ENCODE measurements at places on chromosomes 3 and 15.
A peak's percentile ranks its signal among the peaks of the same experiment; 100 is the strongest.

DNA sequence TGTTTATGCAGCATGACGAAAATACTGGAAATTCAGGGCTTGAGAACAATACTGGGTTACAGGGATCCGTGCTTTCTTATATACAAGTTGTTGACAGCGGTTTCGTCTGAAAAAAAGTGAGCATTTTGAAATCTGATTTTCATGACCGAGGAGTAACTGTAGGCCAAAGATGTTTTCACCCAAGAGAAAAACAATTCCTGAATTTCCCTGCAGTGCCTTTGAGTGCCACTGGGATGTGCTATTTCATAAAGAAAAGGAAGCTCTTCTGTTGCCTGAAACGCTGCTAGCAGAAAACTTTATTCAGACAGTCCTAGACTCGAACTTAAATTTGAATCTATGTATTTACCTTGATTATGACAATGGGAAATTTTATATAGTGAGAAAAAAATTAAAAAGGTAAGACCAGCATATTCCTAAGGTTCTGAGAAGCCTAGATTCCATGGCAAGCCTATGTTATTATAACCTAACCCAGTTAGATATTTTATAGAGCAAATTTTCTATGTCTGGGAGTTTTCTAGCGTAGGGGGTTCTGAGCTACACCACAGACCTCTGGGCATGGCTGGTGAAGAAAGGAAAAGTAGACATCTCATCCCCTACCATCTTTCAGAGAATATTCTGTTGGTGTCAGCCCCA is 30.2 kb downstream of the KCNAB1 start:
- peak; percentile 59 for DNase-seq

GRCh38 chr3:5056111-5056391 is 66.0 kb upstream of the ARL8B start:
- no peak for DNase-seq

GRCh38 chr3:157081626-157082210 is 78.2 kb downstream of the CCNL1 start:
- DNase-seq, result peak; percentile 76

- DNase-seq, result no peak
These were observed 34.2 kb upstream of the CHRNB4 start for GRCh38 chr15:78675206-78675605.

GRCh38 chr15:99630607-99631131 is 64.9 kb downstream of the MEF2A start:
- no peak for DNase-seq

- no peak for DNase-seq
These were observed 123.3 kb downstream of the GABRG3 start for GRCh38 chr15:27094235-27094634.

GRCh38 chr15:83613714-83614113 is 40.2 kb upstream of the ADAMTSL3 start:
- no peak for DNase-seq

DNA sequence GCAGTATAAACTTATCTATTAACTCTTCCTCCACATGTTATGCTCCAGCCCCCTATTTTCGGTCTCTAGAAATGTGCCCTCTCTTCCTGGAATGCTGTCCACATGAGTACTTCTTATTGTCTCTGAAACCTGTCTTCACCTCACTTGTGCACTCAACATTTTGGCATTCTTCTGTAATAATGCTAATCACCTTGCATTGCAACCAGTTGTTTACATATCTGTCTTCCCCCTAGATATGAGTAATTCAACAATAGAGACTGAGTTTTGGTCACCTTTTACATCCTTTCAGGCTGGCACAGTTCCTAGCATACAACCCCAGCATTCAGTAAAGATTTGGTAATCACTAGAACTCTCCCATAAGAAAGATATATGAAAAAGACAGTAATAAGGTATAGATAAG is 17.2 kb downstream of the CCDC80 start:
- no peak for DNase-seq

DNA sequence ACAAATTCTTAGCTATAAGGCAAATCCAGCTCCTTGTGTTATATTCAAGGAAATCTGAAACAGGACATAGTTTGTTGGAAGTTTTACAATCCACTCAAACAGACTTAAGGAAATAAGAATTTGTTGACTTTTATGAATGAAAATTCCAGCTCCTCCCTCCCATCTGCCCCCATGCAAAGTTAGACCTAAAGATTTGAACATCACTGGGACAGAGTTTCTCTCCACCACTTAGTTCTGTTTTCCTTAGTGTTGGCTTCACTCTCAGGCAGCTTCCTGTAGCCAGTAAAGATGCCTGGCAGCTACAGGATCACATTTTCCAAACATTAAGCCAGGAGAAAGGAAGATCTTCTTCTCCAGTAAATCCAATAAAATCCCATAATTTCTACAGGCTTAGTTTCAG is 265.0 kb downstream of the TAFA4 start:
- no peak for DNase-seq

GRCh38 chr3:153976891-153977554 is 144.2 kb upstream of the ARHGEF26 start:
- no peak for DNase-seq

DNA sequence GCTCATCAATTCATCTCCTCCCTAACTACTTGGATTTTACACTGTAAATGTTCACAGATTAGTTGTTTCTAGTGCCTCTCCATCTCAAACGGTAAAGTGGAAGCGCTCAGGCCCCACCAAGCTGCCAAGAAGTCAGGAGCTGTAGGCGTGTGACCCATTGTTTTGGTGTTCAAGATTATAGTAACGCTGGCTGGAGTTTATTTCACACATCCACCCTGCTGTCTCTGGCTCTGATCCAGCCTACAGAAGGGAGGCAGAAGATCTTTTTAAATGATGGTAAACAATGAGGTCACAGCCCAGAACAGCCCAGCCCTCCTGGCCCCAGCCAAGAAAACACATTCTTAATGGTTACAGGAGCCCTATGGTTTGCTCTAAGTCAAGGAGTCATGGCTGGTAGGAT is 25.7 kb upstream of the GALNT15 start:
- DNase-seq, result peak; percentile 5

DNA sequence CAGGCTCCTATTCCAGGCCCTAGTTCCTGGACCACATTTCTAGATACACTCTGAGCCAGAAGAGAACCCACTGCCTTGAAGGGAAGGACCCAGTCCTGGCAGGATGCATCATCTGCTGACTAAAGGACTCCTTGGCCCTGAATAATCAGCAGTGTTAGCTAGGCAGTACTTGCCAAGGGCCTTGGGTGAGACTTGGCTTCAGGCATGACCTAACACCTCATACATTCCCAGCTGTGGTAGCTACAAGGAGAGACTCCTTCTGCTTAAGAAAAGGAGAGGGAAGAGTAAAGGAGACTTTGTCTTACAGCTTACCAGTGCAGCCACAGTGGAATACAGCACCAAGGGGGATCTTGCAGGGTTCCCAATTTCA is 26.4 kb downstream of the PEAK1 start:
- no peak for DNase-seq

Measured in hematopoietic multipotent progenitor cell treated with erythropoietin and hydrocortisone succinate and interleukin-3 and kit ligand, for 8 days (in vitro differentiated cells).